Naive thymus-derived CD8-positive, alpha-beta T cell (primary cell): ENCODE measurements at places on chromosomes 1 and 21. TPM values are rescaled to one million over a fixed set of nuclear protein-coding genes. Genes with fewer than 3 reads are reported as not detected.

The MAP3K21 gene
- 1.4 TPM for total RNA-seq

The MROH7 gene
- total RNA-seq = 0.18 TPM

DNA sequence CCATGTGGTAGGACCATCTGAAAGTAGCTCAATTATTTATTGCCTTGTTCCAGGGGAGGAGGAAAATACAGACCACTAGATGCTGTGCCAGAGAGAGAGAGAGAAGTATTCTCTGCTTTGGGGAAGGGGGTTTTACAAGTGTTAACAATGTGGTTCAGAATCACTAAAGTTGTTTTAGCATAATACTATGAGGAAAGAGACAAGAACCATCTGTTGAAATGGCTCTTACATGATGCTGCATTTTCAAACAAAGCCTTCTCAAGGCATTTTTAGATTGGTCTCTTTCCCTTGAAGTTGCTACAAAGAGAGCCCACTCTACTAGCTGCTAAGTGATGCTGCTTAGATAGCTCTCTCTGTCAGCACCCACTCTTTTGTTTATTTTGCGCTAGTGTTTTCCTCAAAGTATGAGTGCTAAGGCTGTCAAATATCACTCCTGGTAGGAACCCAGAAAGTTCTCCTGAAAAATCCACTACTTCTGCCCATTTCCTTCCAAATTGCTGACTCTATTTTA, 255.1 kb downstream of the NFIA start:
- DNase-seq = no peak

- DNase-seq = no peak
Observed at GRCh38 chr1:180849031-180849775, 63.5 kb upstream of the KIAA1614 start.

GRCh38 chr1:119005724-119006405, 17.7 kb upstream of the TBX15 start:
- DNase-seq = no peak

GRCh38 chr1:57067863-57068262, 102.0 kb upstream of the C8B start:
- no peak for DNase-seq

The GSTM5 gene
- total RNA-seq = not detected

DNA sequence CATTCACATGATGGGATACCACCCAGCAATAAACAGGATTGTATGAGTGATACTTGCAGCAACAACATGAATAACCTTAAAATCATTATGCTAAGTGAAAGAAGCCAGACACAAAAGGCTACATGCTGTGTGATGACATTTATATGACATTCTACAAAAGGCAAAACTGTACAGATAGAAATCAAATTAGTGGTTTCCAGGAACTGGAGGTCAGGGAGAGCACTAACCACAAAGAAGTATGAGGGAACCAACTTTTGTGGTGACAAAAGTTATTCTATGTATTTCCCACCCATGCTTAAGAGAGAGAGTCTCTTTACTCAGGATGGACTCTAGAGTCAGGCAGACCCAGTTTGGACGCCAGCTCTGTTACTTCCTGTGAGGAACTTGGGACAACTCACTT, 364.5 kb upstream of the DAB1 start:
- no peak for DNase-seq

The KCNE2 gene
- not detected for total RNA-seq

DNA sequence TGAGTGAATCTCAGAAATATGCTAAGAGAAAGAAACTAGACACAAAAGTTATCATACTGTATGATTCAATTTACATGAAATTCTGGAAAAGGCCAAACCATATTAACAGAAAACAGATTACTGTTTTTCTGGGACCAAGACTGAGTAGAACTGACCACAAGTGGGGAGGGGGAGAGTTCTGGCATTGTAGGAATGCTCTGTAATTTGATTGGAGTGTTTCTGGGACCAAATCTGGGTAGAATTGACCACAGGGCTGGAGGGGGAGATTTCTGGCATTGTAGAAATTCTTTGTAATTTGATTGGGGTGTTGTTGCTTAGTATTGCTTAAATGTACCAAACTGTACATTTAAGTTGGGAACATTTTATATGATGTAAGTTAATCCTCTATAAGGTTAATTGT, 3.4 kb upstream of the OR10K1 start:
- no peak for DNase-seq

DNA sequence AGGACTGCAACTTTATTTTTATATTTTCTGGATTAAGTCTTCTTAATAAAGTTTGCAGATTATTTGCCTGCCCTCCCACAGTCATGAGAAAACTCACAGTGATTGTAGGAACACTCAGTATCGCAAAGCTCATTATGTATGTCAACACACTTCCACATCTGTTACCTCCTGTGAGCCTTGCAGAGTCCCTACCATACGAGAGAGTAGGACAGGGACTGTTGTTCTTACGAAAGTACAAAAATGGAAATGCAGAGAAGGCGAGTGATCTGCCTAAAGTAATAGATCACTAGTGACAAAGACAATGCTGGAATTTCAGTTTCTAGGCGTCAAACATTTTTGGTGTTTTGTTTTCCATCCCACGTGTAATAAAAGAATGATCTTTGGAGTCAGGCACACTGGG, 131.7 kb downstream of the SYT2 start:
- DNase-seq = no peak

DNA sequence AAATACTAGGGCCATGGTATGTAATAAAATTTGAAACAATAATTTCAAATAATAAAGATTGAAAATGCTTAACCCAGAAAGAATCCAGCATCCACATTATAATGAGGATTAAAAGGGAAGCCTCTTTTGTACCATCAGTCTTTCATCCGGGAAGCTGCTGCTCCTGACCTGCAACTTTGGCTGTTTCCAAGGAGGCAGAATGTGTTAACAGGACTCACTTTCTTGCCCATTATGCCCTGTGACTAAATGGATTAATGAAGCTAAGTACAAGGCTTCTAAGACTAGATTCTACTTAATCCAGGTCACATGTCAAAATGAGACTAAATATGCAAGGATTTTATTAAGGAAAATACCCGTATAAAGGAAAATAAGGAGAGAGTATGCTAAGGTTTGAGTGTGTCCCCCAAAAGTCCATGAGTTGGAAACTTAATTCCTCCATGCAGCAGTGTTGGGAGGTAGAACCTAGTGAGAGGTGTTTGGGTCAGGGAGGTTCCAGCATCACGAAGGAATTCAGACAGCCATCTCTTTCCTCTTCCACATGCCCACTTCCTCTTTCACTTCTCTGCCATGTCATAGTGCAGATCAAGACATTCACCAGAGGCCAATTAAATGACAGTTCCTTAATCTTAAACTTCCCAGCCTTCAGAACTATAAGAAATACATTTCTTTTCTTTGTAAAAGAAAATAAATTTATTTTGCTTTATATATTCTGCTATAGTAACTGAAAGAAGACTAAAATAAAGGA, 27.7 kb downstream of the FMO2 start:
- no peak for DNase-seq

GRCh38 chr1:28417441-28417922, 47.9 kb downstream of the PHACTR4 start:
- DNase-seq = no peak

DNA sequence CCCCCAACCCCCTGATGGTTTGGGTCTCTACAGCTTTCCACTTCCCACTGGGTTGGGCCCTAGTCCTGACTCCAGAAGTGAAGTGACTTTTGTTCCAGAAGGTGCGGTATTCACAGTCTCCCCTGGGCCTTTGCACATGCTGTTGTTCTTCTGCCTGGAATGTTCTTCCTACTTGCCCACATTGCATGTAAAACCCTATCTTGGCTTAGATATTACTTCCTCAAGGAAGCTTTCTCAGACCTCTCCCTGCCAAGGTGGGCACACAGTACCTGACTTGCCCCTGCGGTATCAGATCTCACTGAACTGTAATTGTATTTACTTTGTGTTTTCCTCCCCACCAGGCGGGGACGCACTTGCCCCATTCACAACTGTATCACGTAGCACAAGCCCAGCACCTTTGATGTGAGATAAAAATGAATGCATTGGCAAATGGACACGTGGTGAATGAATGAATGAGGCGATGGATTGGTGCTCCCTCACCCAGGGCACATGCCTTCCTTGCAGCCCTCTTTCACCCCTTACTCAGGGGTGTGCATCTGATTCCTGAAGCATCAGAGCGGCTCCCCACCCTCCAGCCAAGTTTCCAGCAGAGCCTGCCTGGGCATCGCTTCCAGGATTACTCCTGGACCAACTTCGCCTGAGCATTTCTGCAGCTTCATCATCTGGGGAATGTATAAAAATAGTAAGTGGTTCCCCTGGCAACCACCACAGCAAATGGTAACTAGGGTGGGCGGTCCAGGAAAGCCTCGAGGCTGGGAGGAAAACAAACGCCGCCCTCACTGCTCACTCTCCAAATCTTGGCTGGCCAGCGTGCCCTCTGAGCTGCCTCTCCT, 19.8 kb downstream of the NENF start:
- no peak for DNase-seq

DNA sequence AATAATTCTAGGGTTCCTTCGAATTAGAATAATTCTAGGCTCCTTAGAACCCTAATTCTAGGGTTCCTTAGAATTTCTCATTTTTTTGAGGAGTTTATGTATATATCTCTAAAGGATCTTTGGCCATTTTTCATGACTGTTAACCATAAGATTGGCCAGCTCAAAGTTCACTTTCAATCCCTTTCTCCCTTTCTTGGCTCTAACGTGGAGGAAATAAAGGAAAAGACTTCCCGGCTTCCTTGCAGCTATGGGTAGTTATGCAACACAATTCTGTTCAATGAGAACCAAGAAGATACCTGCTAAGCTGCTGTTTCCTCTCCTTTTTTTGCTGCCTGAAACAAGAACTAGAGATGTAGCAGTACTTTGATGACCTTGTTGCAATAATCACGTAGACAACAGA, 27.2 kb downstream of the SLC35A3 start:
- DNase-seq = no peak

DNA sequence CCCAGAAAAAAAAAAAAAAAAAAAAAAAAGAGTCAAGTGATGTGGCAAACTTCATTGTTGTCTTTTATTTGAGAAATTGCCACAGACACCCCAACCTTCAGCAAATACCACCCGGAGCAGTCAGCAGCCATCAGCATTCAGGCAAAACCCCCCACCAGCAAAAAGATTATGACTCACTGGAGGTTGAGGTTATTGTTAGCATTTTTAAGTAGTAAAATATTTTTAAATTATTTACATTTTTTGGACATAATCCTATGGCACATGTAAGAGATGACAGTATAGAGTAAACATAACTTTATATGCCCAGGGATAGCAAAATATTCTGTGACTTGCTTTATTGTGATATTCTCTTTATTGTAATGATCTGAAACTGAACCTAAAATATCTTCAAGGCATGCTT, 95.6 kb downstream of the CENPF start:
- DNase-seq = no peak

The FCAMR gene
- not detected for total RNA-seq

DNA sequence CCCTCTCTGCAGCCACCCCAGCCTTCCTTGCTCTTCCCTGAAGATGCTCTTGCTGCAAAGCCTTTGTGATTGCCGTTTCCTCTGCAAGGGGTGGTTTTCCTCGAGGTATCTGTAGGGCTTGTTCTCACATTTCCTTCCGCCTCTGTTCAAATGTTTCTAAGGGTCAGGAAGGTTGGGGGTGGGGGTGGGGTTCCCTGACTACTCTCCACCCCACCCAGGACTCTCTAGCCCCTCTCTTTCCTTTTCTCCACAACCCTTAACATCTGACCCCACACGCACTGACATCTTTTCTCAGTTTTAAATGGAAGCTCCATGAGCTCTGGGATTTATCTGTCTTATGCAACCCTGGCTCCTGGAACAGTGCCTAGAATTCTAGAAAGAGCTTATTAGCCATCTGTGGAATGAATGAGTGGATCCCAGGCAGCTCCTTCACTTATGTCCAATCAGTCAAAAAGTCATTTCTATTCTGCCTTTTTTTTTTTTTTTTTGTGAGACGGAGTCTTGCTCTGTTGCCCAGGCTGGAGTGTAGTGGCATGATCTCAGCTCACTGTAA, 27.3 kb upstream of the ZNF362 start:
- DNase-seq = no peak

- no peak for DNase-seq
Observed at GRCh38 chr21:39153373-39153772, 29.9 kb downstream of the PSMG1 start.

DNA sequence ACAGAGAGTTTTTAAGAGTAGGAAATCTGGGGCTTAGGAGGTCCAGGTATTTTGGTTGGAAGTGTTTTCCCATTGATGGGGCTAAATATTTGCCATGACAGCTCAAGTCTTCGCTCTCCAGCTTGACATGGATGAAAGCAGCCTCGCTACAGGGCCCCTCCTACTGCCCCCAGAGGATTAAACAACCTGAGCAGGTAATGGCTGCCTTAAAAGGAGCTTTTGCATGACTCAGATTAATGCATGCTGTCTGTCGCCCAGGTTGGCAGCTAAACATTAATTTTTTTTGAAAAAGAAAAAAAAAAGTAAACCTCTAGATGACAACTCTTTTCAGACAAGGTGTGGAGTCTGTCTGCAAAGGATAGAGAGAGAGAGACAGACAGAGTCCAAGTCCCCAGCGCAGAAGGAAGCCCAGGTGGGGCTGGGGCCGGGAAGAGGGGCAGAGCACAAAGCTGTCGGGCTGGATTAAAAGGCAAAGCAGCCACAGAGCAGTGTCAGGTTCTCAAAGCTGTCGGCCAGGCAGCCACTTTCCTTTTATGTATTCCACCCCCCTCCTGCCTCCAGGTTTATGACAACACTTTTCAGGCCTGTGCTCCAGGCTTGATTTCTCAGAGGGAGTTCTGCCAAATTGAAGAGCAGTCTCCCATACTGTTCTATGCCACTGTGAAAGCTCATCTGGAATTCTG, 127.9 kb downstream of the CLIC6 start:
- no peak for DNase-seq

GRCh38 chr1:44822981-44823451, 14.7 kb downstream of the BTBD19 start:
- no peak for DNase-seq

GRCh38 chr1:31010086-31010989, 55.2 kb downstream of the PUM1 start:
- DNase-seq = no peak

- no peak for DNase-seq
Observed at GRCh38 chr1:90534116-90534515, 183.0 kb downstream of the BARHL2 start.

The OR10Z1 gene
- not detected for total RNA-seq

- DNase-seq = no peak
Observed at GRCh38 chr1:17197696-17198095, 7.2 kb upstream of the PADI1 start.

The COL16A1 gene
- not detected for total RNA-seq

DNA sequence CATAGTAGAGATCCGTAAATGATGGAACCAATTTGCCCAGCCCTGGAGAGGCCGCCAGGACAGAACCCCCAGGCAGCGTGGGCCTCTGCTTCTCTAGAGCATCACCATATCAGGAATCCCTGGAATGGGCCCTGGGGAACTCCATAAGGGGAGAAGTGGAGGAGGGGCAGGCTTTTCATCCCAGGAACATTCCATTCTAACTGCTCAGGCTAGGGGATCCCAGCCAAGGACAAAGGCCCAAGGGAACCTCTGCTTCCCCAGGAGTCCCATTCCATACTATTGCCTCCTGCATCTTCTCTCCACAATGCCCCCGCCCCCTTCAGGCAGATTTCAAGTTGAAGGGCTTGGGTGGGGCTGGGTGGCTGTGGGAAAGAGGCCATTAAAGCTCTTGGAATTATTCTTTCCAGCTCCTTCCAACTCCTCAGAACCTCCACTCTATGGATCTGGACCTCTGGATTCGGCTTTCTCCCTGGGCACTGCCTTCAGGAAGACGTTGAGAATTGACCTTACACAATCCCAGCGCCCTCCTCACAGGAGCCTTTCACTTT, 6.0 kb downstream of the TRNP1 start:
- no peak for DNase-seq
